ENCODE measurements at places on chromosomes 1 and 21.
A peak's percentile ranks its signal among the peaks of the same experiment; 100 is the strongest.

- DNase-seq, result no peak
Measured at GRCh38 chr1:200784576-200784975, 45.9 kb downstream of the CAMSAP2 start.

DNA sequence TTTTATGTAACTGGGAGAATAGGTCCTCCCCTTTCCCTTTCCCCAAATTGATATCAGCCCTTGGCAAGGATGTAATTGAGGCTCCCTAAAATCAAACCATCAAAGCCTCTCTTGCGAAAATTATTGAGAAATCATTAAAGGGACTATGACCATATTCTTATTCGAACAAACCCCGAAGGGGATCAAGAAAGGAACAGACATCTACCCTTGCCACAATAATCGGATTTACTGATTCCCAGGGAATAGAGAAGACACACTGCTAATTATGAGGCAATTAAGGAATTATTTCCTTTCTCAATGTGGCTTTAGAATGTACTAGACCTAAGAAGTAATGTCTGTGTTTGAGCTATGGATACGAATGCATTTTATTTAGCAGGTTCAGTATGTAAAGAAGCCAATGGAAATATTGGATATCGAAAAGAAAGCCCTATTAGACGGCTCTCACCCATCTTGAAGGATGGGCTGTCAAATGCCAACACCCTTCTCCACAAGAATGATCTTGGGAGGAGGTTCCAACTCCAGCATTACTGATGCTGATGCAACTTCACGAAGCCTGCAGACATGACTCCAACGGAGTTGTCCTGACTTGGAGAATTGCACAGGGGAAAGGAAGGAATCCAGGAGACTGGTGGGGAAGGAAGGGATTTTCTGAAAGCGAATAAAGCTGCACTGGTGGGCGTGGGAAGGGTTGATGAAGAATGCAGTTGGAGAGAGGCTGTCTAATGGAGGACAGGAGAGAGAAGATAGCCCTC lies 11.6 kb upstream of the PTPRF start:
- DNase-seq, result no peak

- DNase-seq, result no peak
Measured at GRCh38 chr1:243508303-243508713, 252.5 kb downstream of the SDCCAG8 start.

DNA sequence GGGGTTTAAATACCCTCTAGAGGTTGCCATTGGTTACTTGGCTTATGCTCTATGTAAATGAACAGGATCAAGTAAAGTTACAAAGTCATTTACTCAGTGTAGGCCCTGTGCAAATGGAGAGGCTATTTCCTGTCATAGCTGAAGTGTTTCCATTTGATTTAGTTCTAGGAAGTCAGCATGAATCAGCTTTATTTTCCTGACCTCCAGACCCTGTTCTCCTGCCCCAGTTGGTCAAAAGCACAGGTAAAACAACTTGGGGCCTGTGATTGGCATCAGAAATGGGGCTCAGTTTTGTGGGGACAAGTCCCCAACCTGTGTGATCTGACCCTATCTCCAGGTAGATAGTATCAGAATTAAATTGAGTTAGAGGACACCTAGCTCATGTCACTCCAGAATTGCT lies 239.9 kb downstream of the HHAT start:
- DNase-seq, result no peak

GRCh38 chr1:41943717-41944116 lies 25.0 kb upstream of the HIVEP3 start:
- DNase-seq, result no peak

- DNase-seq, result no peak
Measured at GRCh38 chr1:200258447-200259375, 151.1 kb downstream of the ZNF281 start.

DNA sequence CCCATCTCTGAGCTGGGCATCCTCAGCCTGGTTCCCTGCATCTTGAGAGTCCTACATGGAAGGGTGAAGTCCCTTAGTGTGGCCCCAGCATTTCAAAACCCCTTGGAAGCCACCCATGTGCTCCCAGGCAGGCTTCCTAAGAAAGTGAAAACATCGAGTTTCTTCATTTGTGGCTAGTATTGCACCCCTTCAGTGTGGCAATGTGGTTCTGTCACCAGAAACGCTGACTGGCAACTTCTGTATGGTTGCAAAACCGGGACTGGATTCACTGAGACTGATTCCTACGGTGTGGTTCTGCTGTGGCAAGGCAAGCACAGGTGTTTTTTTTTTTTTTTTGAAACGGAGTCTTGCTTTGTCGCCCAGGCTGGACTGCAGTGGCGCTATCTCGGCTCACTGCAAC lies 9.0 kb upstream of the IFNGR2 start:
- DNase-seq, result peak; percentile 73

- DNase-seq, result no peak
Measured at GRCh38 chr1:181659321-181659957, 176.1 kb downstream of the CACNA1E start.

- DNase-seq, result no peak
Measured at GRCh38 chr1:185154912-185155513, 1.7 kb downstream of the TRMT1L start.

GRCh38 chr1:231055271-231055670 lies 15.2 kb upstream of the FAM89A start:
- no peak for DNase-seq

DNA sequence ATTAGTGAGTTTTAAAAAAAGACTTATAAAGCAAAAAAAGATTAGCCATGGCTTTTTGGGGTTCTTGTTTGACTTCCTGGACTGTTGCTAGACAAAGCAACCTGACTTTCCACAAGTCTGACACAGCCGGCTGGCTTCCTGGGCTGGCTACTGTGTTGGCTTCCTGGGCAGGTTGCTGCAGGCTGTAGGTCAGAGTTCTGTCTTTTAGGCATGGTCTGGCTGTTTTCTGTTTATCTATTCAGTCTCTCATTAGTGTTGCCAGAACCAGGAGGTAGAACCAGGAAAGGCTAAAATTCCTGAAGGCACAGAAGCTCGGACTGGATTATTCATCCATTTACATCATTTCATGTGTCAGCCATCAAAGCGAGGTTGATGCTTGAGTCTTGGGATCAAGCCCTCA lies 88.6 kb upstream of the SLC35F3 start:
- no peak for DNase-seq

- no peak for DNase-seq
Measured at GRCh38 chr21:43814215-43815106, 25.1 kb downstream of the RRP1 start.

DNA sequence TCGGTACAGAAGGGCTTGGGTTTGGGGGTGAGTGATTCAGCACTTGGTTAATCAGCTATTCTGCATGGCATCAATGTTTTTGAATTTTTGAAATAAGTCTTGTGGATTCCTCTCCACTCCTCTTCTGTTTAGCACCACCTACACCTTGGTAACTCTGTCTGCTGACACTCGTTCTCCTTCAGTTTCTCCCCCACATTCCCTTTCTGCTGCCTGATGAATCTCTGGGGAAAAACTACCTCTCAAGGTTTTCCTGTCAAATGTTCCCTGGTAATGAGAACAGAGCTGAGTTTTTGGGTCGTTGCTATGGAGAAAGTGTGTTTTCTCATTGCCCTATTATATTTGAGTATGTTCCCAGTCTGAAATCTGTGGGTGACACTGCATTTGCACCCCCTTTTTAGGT lies 108.2 kb downstream of the GABPA start:
- no peak for DNase-seq

Measured in Right ventricle myocardium inferior (tissue), 1 donor.